Stimulated activated CD4-positive, alpha-beta T cell treated with anti-CD3 and anti-CD28 coated beads, Interleukin-15, amount 100 ng/mL, for 1 hour (primary cell): ENCODE measurements at places on chromosomes 12 and 14.

- no peak for DNase-seq
Observed at GRCh38 chr12:122875590-122876220, 20.2 kb downstream of the VPS37B start.

DNA sequence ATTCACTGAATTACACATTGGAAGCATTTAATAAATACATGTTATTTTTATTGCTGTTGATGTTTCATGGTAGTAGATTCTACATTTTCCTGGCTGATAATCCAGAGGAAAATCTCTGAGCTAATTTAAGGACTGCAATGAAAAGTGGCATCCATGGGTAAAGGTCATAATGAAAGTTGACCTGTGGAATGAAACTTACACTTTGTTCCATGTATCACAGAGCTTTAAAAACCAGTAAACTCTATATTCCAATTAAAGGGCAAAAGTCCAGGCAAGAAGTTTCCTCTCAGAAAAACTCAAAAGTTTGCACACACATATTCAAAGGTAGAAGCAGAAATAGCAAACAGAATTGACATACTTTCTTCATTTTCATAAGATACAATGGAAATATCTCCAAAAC lies 44.8 kb upstream of the MYF6 start:
- DNase-seq = no peak

- peak; percentile 8 for DNase-seq
Observed at GRCh38 chr12:117587631-117588287, 226.3 kb upstream of the NOS1 start.

DNA sequence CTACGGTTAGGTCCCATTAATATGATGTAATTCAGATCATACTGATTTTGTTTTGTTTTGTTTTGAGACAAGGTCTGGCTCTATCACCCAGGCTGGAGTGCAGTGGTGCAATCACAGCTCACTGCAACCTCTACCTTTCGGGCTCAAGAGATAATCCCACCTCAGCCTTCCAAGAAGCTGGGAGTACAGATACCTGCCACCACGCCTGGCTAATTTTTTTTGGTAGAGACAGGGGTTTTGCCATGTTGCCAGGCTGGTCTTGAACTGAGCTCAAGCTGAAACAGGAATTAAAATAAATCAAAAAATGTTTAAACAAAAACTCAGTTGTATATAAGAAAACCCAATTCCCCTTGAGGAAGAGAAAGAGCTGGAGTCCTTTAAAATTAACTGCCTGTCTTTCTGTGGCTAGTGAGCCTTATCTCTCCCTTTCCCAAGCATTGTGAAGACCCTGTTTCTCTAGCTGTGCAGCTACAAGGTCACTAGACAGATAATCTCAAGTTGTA lies 17.7 kb upstream of the ANAPC7 start:
- DNase-seq = no peak

DNA sequence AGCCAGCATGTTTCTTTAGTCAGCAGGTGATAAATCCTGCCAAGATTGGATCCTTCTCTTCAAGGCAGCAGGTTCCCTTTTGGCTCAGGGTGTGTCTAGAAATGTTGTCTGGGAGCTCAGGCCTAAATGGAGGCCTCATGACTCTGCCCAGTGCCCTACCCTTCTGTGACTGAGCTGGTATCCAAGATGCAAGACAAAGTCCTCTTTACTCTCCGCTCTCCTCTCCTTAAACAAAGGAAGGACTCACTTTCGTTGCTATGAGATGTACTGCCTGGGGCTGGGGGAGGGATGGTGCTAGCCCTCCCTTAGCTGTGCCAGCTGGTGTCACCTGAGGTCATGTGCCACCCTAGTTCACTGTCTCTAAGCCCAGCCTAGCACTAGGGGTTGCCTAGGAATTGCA lies 13.8 kb upstream of the TMPRSS12 start:
- no peak for DNase-seq

- DNase-seq = no peak
Observed at GRCh38 chr12:51721282-51721940, 127.1 kb downstream of the FIGNL2 start.

DNA sequence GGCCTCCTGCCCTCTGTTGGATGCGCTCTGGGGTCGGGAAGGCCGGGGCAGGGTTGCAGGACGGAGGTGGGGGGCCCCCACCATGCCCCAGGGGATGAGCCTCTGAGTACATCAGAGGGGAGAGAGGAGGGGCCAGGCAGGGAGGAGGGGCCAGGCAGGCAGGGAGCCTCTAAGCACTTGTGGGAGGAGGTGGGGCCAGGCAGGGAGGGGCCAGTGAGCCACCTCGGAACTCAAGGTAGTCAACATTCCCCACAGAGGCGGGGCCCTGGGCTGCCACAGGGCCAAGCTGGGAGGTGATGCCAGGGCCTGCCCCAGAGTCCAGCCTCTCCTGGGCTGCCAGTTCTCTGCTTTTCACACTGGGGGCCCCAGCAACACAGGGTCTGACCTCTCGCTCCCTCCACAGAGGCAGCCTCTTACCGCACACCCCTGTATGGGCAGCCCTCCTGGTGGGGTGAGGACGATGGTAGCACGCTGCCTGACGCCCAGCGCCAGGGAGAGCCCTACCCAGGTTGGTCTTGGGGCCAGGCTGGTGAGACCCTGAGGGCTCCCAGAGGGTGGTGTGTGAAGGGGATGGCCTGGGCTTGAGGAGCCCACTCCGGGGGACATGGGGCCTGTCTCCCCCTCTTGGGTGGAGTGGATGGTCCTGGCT lies 17.4 kb downstream of the CEP170B start:
- no peak for DNase-seq

GRCh38 chr14:37278636-37279538 lies 81.2 kb downstream of the MIPOL1 start:
- DNase-seq = no peak

- DNase-seq = no peak
Observed at GRCh38 chr12:121405211-121405610, 5.3 kb downstream of the RNF34 start.

DNA sequence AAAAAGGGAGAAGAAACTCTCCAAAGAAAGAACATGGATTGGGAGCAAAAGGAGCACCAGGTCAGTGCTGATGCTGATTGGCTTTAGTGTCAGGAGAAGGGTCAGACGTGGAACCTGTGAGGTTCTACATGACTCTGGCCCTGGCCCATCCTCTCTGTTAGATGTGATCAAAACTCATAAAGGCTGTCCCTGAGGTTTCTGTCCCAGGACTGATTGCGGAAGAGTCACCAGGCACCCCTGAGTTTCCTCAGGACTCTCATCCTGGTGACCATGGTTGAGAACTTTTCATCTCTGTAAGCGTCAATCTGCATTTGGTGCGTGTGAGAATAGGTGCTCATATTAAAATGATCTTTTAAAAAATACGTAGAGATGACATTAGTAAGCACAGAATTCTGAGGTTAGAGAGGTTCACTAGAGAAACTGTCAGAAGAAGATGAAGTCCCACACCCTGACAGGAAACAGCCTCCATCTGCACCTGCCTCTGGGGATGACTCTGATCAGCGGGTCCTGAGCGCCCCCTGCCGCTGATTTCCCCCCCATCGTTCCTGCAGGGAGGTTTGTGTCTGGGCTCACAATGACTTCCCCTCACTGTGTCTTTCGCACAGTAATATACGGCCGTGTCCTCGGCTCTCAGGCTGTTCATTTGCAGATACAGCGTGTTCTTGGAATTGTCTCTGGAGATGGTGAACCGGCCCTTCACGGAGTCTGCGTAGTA lies 741.8 kb downstream of the TMEM121 start:
- peak; percentile 52 for DNase-seq

DNA sequence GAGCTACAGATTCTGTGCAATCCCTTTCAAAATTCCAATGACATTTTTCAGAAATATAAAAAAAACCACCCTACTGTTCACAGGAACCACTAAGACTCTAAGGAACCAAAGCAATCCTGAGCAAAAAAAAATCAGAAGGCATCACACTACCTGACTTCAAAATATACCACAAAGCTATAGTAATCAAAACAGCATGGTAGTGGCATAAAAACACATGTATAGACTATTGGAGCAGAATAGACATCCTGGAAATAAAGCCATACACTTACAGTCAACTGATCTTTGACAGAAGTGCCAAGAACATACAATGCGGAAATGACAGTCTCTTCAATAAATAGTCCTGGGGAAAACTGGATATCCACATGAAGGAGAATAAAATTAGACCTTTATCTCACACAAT lies 56.5 kb downstream of the EGLN3 start:
- DNase-seq = no peak

- DNase-seq = no peak
Observed at GRCh38 chr12:130097342-130097741, 64.9 kb upstream of the FZD10 start.

DNA sequence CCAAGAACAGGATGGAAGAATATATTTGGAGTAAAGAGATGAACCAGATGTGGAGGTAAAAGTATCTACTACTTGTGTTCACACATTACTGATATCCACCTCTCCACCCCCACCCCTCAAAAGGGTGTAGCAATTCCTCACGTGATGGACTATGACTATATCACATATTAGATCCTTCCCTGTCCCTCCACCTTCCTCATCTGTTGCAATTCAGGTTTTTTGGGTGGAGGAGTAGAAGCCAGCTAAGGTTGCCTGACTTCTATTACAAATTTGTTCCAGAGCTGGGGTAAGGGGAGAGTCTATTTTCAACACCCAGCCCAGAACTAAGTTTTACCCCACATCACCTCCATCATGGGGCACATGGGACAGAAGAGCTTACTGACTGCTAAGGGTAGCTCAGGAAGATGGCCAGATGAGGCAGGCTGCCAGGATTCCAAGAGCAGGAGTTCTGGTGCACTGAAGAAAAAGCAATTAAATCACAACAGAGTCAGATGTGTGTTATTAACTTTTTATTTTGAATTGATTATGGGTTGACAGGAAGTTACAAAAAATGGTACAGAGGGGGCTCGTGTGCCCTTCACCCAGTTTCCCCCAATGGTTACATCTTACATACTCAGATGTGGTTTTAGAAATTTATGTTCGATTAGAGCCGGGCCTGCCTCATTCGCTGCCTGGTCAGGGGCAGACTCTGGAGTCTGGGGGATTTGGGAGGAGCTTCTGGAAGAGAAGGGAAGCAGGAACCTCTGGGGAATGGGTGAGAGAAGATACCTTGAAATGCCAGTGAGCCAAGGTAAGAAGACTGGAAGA lies 2.1 kb downstream of the RNASE13 start:
- no peak for DNase-seq

GRCh38 chr14:105305791-105306190 lies 5.0 kb upstream of the BRF1 start:
- no peak for DNase-seq

GRCh38 chr12:11655842-11656241 lies 6.4 kb downstream of the ETV6 start:
- no peak for DNase-seq

DNA sequence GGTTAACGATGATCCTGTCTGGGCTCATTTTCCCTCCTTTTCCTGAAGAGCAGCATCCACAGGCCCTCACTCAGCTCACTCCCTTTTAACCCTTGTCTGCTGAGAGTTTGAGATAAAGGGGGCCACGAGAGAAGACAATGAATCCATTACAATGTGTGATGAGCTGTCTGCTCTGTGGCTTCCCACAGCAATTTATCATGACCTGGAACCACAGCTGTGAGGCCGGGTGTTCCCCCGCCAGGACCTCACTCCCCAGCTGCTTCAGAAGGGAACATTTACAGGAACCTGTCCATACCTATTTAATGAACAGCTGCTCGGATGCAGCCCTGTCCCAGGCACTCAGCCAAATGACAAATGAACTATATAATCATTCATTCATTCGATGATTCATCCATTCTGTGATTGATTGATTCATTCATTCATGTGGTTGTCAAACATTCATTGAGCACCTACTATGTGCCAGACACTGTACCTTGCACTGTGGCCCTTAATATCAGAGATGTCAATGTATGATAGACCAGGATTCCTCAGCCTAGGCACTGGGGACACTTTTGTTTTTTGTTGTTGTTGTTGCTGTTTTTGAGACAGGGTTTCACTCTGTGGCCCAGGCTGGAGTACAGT lies 18.5 kb upstream of the P2RX7 start:
- DNase-seq = no peak

GRCh38 chr14:104773505-104774452 lies 20.8 kb downstream of the SIVA1 start:
- no peak for DNase-seq

GRCh38 chr14:93734086-93734822 lies 54.0 kb downstream of the PRIMA1 start:
- no peak for DNase-seq

DNA sequence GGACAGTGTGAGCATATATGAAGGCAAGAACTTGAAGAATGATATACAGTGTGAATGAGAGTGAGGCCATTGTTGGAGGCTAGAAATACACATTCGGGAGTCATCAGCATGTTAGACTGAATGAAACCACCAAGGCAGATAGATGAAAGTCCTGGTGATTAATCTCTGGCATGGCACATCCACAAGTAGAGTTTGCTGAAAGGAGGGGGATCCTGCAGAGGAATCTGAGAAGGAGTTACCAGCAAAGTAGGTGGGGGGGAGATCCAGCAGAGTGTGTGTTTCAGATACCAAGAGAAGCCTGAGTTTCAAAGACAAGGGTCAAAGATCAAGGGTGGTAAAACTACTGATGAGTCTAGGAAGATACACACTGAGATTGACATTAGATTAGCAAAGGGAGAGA lies 426.7 kb upstream of the DCN start:
- DNase-seq = no peak

DNA sequence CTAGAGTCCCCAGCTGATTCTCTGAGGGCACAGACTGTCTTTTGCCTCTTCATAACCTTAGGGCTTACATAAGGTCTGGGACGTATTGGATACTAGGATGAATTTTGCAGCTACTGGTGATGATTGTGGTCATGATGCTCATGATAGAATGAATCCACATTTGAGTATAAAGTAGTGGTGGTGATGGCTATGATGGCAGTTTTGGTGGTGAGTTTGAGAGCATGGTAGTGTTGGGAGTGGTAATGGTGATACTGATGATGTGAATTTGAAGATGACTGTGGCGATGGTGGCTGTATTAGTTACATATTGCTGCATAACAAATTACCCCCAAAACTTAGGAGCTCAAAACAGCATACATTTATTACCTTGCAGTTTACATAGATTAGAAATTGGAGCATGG lies 14.1 kb upstream of the ASIC1 start:
- DNase-seq = no peak

DNA sequence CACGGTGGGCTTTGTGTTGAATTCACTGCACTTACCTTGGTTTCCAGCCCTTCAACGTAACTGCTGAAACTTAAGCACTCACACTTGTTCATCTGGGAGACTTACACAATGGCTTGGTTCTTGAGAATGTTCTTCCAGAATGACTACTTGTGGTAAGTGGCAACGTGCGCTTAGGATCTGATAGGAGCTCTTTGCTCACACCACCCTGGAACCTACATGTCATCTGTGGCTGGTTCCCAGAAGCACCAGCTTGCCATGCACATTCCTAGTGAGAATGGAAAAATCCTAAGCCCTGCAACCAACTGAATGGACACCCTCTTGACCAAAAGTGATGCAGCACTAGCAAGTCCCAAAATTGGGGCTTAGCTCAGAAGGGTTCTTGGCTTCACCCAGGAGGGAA lies 59.0 kb upstream of the FAM181A start:
- DNase-seq = no peak

- DNase-seq = no peak
Observed at GRCh38 chr12:93888964-93889363, 211.8 kb downstream of the CRADD start.

- no peak for DNase-seq
Observed at GRCh38 chr12:28247806-28248205, 57.5 kb downstream of the CCDC91 start.
